ENCODE measurements at places on chromosomes 12 and 14.
A peak's percentile ranks its signal among the peaks of the same experiment; 100 is the strongest.

DNA sequence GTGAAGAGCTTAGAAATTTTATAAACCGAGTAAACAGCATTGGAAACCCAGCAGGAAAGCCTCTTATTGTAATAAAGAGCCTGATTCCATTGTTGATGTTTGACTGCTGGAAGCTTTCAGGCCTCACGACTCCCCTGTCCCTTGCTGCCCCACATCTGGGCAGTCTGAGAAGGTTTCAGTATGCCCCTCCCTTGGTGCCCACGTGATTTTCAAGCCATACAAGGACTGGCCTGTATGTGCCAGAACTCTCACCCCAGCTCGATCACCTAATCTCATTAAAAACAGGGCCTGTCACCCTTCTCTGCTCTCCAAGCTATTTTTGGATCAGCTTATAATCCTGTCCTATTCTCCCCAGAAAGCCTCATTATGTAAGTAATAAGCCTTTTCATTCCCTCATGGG lies 7.5 kb upstream of the PYROXD1 start:
- DNase-seq: no peak

- DNase-seq: no peak
These were observed 115.1 kb downstream of the TSHR start for GRCh38 chr14:81070511-81070910.

- DNase-seq: peak; percentile 57
These were observed at the start of gene TNFRSF1A for GRCh38 chr12:6341417-6342139. Gene TNFRSF1A (minus strand): TSS chr12:6342076. CDS start chr12:6341814, 262 bp downstream.

DNA sequence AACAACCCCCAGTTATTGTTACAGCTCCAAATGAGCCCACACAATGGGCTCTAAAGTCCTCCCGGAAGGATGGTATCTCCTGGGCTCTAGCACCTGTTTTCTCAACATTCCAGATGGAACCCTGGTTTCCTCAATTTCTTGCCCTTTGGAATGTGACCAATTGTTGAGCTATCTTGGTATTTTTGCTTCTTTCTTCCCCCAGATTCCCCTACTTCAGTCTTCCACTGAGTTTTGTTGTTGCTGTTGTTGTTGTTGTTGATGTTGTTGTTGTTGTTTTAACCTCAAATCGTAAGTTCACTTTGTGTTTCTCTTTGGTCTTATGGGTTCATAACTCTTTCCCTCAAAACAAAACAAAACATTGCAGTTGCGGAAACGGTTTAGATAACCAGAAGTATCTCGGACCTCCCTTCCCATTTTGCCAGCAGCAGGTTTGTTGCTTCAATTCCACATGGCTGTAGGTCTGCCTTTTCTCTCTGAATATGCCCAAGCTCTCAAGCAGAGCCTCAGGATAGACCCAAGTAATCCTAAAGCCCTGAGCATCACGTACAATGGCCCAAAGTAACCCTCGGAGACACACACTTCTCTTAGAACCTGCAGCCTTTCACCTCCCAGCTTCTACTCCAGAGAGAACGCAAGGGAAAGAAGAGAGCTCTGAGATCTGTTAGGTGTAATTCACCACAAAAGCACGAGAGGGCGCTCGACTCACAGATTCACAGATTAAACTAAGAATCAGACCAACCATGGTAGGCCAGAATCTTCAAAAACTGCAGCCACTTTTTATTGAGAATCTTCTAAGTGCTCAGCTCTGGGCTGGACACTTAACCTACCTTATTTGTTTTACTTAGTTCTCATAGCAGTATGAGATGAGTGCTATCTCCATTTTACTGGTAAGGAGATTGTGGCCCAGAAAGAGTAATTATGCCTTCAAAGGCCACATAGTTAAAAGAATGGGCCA lies 1.0 kb upstream of the DDX23 start:
- peak; percentile 88 for DNase-seq

DNA sequence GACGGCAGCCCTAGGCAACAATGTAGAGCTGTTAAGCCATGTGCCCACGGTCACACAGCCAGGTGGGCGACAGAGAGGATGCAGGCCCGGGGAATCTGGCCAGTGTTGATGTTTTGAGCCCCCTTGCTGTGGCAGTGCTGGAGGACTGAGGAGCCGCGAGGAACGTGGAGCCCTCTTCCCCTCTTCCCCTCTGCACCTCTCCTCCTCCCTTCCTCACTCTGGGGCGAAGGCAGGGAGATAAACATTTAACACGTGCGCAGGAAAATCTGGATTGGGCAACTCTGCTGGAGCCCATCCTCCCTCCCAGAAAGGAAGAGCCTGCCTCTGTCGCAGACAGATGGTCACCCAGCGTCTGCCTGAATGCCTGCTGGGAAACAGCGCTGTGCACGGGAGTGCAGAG lies 376.8 kb downstream of the FUT8 start:
- no peak for DNase-seq

GRCh38 chr12:95681210-95681765 lies 109.3 kb downstream of the NTN4 start:
- no peak for DNase-seq

DNA sequence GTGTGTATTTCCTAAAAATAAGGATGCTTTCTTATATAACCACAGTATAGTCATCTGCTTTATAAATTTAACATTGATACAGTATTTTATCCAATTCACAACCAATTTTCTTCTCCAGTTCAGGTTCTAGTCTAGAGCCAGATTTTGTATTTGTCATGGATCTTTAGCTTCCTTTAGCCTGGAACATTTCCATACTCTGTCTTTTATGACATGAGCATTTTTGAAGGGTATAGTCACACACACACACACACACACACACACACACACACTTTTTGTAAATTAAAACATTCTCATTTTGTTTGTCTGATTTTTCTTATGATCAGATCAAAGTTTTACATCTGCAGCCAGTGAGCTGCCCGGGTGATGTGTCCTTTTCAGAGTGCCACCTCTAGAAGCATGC lies 25.4 kb downstream of the CGRRF1 start:
- no peak for DNase-seq

DNA sequence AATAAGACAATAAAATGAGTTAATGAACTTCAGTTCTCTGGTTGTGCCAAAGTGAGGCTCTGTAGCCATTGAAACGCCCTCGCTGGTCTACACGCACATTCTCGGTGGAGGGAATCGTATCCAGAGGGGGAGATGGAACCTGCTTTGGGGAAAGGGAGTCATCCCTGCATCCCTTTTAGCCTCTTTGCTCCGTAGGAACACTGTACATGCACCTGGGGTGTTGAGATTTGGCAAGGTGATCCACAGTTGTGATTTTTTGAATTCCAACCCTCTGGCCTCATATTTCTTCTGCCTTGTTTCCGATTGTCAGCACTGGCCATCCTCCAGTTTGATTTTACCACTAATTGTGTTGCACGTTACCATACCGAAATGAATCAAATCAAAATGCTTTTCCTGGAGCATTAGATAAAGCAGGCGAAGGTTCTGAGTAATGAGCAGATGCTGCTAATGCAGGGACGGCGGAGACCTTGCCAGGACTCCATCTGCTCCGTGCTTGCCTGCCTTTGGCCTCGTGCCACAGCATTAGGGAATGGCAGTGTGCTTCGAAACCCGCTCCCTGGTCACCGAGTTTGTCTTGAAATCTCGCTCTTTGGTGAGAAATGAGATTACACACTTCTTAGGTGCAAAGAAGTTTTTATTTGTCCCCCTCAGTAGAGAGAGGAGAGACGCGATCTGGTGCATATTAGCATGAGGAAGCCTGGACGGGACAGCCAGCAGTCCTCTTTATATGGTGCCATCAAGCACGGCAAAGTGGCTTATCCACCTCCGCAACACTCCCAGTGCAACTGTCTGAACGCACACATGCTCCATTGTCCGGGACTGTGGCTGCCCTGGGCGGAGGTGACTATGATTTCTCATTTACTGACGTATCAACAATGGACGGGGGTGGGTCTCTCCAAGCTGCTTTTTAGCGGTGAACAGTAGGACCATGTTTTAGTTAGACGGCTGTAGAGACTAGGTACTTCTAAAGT lies 59.1 kb downstream of the FBXW8 start:
- no peak for DNase-seq

GRCh38 chr12:24356240-24356804 lies 406.9 kb upstream of the SOX5 start:
- no peak for DNase-seq

- DNase-seq: no peak
These were observed 25.2 kb upstream of the PLXNC1 start for GRCh38 chr12:94123127-94123526.

DNA sequence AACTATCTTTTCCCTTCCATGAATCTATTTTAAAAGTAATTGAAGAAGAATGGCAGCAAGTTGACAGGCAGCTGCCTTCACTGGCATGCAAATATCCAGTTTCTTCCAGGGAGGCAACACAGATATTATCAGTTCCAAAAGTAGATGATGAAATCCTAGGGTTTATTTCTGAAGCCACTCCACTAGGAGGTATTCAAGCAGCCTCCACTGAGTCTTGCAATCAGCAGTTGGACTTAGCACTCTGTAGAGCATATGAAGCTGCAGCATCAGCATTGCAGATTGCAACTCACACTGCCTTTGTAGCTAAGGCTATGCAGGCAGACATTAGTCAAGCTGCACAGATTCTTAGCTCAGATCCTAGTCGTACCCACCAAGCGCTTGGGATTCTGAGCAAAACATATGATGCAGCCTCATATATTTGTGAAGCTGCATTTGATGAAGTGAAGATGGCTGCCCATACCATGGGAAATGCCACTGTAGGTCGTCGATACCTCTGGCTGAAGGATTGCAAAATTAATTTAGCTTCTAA lies 18.4 kb downstream of the TMPO start:
- no peak for DNase-seq

DNA sequence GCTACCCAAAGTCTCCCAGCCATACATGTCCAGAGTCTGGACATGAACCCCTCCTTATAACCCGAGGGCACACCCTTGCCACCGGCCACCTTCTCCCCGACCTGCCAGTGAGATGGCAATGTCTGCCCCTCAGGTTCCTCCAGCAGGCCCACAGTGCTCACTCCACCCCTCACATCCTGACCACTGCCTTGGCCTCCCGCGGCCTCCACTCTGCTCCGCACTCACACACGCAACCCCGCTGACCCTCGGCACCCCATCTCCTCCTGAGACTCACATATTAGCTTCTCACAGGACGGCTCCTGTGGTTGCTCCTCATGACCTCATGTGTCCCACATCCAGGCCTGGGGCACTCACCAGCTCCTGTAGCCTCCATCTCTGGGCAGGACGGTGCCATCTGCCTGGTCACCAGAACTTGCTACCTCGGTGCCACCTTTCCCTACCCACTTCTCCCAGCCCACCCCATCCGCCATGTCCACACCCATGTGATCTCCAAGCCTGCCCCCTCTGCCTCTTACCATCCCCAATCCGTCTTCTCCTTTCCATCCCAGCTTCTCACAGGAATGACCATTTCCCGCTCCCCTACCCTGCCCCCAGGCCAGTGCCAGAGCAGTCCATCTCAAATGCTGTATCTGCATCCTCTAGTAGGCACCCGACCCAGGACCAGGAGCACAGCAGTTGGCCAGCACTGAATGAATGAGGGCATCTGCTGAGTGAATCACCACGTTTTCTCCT lies 198.6 kb upstream of the DIO3 start:
- DNase-seq: no peak

- no peak for DNase-seq
These were observed 35.1 kb upstream of the KCNH3 start for GRCh38 chr12:49503674-49504180.

DNA sequence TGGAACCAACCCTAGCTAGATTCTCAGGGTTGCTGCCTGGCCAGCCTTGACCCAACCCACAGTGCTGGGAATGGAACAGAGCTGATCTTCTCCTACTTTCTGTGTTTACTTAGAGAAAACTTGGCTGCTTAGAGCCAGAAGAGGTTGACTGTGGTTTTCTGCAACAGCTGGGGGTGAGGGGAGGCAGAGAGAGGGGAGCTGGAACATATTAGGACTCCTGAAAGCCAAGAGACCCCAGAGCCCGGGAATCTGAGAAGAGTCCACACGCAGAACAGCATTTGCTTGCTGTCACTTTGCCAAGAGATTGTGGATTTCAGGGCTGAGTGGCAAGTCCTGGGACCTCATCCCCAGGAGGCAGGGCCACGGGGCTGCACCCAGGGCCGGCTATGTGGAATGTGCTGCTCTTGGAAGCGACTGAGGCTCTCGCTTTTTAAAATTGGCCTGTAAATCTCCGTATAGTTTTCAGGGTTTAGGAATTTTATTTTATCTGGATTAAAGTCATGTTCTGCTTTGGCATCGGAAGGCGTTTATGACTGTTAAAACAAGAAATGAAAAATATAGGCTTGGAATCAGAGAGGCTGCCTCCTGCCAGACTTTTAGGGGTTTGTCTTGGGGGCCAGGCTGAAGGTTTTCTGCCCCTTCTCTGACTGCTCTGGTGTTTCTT lies 22.3 kb upstream of the MED13L start:
- no peak for DNase-seq

GRCh38 chr14:53044486-53044885 lies 93.6 kb upstream of the FERMT2 start:
- no peak for DNase-seq

- DNase-seq: no peak
These were observed 42.0 kb downstream of the GLIPR1L2 start for GRCh38 chr12:75432924-75433323.

- no peak for DNase-seq
These were observed 138.4 kb downstream of the ATP23 start for GRCh38 chr12:58079806-58080205.

DNA sequence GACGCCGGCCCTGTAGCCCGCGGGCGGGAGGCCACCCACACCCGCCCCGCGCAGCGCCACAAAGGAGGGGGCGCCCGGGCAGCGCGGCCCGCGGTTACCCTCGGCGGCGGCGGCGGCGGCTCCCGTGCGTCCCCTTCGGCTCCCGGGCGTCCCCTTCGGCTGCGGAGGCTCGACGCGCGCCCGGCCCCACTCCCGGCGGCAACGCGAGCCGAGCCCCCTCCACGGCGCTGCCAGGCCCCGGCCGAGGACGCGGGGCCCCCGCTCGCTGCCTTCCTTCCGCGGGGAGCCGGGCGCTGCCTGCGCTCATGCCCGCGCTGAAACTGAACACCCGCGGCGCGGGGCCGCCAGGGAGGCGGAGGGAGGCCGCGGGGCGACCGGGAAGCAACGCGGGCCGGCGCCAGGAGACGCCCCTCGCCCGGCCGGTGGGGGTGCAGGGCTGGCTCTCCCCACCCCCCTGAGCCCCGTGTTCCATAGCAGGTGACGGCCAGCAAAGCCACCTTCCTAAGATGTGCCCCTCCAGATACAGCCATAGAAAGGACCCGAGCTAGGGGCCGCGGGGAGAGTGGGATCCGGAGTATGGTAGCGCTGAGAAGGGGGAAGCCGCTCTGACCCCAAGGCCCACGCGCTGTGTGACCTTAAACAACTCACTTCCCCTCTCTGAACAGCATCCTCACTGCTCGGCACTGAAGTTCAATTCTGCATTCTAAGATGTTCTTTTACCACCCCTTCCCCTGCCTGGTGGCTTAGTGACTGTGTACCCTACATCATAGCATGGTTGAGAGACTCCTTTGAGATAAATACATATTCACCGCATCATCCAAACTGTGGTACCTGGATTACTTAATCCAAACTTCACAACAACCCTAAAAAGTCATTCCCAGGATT lies 42.8 kb downstream of the KDM2B start:
- DNase-seq: peak; percentile 35

DNA sequence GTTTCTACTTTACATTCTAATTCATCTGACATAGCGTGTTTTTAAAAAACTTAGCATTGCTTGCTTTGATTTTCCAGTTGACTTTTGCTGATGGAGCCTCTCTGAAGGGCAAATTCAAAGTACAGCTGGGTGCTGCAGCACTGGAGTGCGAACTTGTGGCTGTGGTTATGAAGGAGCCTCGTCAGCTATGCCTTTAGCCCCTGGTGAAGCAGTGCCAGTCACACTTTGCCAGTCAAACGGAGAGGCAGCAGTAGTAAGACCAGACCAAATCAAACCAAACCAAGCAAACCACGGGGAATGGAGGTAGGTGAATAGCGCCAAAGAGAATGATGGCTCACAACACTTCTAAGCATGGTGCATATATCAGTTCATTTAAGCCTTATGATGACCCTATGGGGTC lies 15.1 kb upstream of the SLC38A2 start:
- no peak for DNase-seq

GRCh38 chr12:107760207-107760808 lies 629 bp downstream of the PRDM4 start:
- DNase-seq: peak; percentile 41
